ENCODE measurements at places on chromosomes 11 and 22.

GRCh38 chr22:44133901-44134571, 46.7 kb upstream of the PARVG start:
- DNase-seq: no peak

- DNase-seq: no peak
These were observed 136.1 kb downstream of the DCDC1 start for GRCh38 chr11:31233425-31233824.

DNA sequence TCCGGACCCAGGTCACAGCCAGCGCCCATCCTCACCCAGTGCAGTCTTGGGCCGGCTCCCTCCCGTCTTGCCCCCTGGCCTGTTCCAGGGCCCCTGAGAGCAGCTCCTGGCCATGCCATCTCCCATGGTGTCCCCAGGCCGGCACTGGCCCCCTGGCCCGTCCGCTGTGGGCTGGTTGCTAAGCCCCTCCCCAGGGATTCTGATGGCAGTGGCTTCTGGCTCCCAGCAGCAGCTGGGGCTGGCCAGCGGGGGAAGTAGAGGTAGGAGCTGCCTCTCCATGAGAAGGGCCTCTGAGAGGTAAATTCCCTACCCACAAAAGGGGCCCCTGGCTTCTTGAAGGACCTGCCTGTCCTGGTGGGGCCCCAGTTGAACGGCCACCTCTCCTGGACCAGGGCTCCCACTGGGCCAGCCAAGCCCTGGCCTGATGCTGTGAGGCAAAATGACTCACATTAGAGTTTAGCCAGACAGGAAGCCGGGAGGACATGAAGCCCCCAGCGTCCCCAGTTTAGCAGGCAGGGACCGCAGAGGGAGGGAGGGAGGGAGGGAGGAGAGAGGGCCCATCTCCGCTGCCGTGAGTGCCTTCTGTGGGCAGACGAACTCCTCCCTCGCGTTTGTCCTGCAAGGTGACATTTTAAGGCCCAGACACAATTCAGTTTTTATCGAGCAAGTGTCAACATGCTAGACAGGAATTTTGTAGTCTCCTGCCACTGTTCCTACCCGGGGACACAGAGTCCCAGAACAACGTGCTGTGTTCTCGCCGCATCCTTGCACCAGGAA, 32.9 kb upstream of the GAL start:
- DNase-seq: no peak

DNA sequence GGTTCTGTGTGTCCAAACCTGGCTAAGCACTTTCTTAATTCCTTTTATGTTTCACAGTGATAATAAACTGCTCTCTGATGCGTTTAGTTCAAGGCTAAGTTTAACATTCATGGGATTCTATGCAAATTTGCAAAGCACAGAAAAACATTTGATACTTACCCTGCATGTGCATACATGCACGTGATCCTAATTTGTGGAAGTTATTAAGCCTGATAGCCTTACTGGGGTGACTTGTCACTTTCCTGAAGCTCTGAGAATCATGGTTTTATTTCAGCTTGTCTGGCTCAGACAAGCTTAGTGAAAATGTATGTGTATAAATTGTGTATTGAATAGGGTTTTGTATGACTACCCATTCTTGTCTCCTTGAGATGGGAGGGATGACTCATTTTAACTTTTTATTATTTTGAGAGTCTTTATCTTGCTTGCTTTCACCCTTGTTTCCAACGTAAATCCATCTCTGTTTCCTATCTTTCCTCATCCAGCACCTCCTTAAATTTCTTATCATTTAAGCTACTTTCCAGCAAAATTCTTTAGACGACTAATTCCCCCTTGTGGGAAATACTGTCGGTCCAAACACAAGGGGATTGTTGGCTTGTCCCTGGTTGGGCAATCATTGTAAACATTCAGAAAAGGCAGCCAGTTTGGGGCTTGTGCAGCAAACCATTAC, 167.1 kb downstream of the C11orf91 start:
- DNase-seq: no peak

DNA sequence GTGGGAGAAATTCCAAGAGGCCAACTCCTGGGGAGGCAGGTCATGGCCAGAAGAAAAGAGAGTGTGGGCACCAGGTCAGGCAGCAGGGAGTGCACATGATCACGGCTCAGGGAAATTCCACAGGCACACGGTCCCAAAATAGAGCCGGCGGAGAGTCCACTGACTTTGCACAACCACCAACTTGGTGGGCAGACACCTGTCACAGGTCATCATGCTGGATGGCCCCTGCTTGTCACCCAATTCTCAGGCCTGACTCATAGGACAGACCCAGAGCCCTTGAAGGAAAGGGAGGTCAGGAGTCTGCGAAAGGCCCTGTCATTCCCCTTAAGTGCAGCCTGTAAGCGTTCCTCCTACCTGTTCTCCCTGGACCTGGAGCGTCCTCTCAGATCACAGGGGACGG, 15.8 kb downstream of the APOL2 start:
- DNase-seq: no peak

GRCh38 chr11:117387992-117388755, 60.5 kb downstream of the CEP164 start:
- DNase-seq: no peak

- no peak for DNase-seq
These were observed 1097.4 kb upstream of the CCDC90B start for GRCh38 chr11:84383576-84383975.

DNA sequence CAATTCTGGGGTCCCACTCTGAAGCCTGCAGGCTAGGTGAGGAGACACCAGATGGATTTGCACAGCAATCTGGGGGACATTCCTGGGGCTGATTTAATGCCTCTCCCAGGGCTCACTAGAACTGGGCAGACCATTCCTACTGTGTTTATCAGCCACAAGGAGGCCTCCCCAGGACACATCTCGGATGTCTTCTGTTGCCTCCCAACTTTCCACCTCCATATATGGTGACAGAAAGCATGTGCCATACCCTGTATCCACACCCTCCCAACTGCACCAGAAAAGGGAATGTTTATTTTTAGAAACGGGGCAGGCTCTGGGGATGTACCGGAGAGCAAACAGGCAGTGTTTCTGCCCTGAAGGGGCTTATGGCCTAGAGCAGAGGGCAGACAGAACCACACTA, 181.8 kb downstream of the CSNK2A3 start:
- DNase-seq: no peak

GRCh38 chr11:2798951-2799761, 86.4 kb downstream of the CDKN1C start:
- DNase-seq: no peak

DNA sequence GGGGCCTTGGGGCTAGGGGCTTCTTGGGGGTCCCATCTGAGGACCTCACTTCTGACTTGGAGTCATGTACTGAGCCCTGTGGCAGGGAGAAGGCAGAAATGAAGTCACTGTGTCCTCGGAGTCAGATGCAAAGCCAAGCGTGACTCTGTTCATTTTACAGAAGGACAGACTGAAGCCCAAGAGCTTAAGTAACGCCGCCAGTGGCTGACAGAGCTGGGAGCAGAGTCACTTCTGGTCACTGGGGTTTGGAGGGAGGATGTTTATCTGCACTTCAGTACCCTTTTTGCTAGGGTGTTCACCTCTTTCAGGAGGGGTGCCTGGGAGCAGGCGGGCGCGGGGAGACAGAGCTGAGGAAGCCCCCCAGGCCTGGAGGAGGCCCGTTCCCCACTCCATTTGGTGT, 10.7 kb downstream of the CD6 start:
- DNase-seq: no peak

GRCh38 chr11:132042296-132042695, 671.9 kb downstream of the NTM start:
- no peak for DNase-seq

DNA sequence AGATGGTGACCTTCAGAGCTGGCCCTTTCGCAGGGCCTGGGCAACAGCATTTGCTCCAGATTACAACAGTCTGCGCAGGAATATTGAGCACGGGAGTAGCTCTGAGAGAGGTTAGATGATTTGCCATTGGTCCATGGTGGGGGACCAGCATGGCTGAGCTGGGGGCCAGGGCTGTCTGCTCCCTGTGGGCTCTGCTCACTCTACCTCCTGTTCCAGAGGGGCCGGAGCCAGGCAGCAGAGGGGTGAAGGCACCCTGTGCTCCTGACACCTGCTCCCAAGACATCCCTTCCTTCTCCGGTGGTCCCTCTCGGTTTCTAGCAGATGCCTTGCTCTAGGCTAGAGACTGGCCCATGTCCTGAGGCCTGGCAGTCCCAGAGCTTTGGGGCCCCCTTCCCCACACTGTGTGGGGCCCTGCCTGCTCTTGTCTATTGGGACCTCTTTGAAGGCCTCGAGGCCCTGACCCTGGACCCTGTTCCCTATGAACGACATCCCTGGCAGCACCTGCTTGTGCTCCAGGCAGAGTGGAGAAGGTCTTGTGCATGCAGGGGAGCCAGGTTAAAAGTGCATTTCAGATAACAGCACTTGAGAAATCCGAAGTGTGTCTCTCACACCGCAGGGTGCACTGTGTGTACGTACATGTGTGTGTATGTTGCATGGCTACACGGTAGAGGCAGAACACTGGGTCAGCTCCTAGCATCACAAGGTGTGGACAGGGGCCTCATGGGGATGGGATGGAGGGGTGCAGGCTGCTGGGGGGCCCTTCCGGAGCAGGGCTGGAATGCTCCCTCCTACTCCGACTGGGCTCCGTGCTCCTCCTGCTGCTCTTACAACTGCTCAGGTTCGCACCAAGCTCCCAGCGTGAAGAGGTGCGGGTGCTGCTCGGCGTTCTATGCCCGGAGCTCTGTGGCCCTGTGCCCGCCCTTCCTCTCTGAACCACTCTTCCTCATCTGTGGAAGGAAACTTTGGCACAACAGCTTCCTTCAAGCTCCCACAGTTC, 123.3 kb upstream of the B3GAT1 start:
- DNase-seq: no peak

- DNase-seq: no peak
These were observed 17.6 kb upstream of the RIC3 start for GRCh38 chr11:8186429-8186828.

DNA sequence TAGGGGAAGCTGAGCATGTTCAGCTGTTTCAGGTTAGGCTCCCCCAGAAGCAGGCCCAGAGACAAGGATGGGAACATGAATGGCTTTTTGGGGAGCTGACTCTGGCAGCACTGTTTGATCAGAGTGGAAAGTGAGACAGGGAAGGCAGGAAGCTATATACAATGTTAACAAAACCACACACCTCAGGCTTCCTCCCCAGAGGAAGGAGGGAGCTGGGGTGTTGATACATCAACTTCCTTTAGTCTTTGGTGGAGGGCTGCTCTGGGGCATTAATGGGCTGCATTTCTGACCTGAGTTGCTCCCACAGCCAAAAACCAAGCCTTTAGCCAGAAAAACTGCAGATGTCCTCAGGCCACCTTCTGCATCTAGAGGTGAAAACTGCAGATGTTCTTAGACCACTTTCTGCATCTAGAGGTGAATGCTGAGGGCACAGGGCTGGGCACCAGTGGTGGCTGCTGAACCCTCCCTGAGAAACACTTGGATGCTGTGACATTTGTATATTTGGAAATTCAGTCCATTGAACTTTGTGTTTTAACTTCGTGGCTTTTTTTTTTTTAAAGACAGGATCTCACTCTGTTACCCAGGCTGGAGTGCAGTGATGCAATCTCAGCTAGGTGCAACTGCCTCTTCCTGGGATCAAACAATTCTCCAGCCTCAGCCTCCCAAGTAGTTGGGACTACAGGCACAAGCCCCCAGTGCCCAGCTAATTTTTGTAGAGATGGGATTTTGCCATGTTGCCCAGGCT, 49.9 kb downstream of the KIAA1671 start:
- no peak for DNase-seq

DNA sequence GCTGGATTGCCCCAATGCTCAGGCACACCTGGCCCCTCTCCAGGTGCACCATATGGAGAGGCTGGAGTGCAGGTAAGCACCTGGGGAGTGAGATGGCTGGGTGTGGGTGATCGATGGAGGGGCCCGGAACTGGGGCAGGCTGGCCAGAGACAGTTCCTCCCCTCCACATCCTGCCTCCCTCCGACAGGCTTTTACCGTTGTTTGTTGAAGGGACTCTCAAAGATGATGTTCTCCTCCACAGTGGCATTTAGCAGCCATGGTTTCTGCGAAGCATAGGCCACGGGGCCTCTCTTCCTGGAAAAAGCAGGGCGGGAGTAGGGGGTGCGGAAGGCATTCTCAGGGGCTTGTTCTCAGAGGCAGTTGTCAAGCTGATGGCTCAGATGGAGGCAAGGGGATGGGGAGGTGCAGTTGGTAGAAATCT, 25.9 kb upstream of the KCNJ11 start:
- DNase-seq: no peak

GRCh38 chr11:119486691-119487259, 63.8 kb upstream of the THY1 start:
- DNase-seq: no peak

DNA sequence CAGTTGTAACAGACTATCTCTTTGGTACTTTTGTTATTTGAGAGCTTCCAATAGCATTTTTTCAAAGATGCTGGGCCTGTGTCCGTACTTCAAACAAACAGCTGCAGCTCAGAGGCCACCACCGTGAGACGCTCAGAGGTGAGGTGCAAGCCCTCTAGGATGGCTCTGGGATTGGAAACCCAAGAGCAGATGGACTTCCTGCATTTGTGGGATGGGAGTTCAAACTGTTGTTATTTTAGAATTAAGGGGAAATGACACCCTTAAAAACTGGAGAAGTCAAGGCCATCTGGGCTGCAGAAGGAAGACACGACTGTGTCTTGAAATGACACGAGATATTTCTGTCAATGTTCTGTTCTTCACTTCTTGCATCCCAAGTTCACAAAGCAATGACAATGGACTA, 9.2 kb upstream of the IL10RA start:
- no peak for DNase-seq

DNA sequence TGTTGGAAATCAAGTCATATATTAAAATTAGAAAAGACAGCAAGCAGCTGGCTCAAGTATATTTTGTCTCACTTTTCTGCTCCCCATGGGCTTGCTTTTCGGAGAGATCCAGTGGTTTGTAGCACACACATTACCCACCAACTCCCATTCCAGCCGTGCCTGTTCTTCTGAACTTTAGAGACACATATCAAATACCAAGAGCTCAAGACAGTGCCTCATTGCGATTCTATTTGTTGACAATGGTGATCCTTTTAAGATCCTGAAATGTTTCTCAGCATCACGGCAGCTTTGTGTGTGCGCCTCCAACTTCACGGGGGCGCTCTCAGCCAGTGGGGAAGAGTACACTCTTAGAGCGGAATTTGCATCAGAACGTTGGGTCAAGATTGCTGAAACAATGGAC, 52.9 kb downstream of the BARX2 start:
- DNase-seq: no peak

Data from GM12864 (cell line).